ENCODE measurements at places on chromosomes 1 and 21. TPM values are rescaled to one million over a fixed set of nuclear protein-coding genes. Genes with fewer than 3 reads are reported as not detected.

The HTR6 gene
- 0.31 TPM for total RNA-seq

The ADAMTS4 gene
- 0.21 TPM for total RNA-seq

The PRRX1 gene
- not detected for total RNA-seq

The ZYG11A gene
- 0.31 TPM for total RNA-seq

The KLHDC7A gene
- not detected for total RNA-seq

The LCE1E gene
- not detected for total RNA-seq

The TMEM240 gene
- total RNA-seq: not detected

The ESRRG gene
- 0.10 TPM for total RNA-seq

The IL12RB2 gene
- total RNA-seq: 1.3 TPM
